ENCODE measurements at places on chromosomes 12 and 14.

GRCh38 chr14:72907886-72908285, 14.0 kb upstream of the DPF3 start:
- DNase-seq: no peak

- DNase-seq: no peak
These were observed 388.1 kb upstream of the PRICKLE1 start for GRCh38 chr12:42977451-42978230.

DNA sequence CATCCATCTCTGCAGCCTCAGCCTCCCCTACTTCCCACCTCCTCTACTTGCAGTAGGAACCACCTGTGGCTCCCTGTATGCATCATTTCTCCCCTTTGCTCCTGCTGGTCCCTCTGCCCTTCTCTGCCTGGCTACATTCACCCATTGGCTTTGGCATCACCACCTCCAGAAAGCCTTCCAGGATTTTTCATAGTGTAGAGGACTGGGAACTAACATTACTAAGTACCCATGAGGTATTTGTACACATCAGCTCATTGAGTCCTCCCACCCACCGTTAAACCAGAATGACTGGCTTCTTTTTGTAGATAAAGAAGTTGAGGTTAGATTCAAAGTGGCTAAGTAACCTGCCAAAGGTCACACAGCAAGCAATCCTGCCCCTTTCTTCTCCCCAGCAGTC, 17.1 kb downstream of the SYNE3 start:
- no peak for DNase-seq

DNA sequence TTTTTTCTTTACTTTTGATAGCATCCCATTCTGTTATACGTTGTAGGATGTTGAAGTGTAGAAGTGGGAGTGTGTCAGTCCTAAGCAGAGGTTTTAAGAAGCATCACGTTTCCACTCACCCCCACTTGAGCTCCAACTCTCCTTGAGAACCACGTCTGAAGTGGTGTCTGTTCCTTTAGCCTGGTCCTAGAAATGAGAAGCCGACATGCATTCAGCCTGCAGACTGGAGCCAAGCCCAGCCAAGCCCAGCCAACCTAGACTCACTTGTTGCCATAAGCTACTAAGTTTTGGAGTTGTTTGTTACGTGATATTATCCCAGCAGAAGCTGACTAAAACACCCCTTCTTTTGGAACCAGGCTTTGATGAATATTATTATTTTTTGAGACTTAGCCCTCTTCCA, 4.4 kb upstream of the ELK3 start:
- no peak for DNase-seq

DNA sequence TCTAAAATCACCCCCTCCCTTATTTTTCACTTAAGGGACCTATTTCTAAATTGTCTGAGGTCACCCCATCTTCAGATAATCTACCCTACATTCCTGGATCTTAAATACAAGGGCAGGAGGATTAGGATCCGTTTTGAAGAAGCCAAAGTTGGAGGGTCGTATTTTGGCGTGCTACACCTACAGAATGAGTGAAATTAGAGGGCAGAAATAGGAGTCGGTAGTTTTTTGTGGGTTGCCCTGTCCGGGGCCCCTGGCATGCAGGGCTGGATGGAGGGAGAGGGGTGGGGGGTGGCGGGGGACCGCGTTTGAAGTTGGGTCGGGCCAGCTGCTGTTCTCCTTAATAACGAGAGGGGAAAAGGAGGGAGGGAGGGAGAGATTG, 300 bp upstream of the CCND2 start:
- DNase-seq: no peak

DNA sequence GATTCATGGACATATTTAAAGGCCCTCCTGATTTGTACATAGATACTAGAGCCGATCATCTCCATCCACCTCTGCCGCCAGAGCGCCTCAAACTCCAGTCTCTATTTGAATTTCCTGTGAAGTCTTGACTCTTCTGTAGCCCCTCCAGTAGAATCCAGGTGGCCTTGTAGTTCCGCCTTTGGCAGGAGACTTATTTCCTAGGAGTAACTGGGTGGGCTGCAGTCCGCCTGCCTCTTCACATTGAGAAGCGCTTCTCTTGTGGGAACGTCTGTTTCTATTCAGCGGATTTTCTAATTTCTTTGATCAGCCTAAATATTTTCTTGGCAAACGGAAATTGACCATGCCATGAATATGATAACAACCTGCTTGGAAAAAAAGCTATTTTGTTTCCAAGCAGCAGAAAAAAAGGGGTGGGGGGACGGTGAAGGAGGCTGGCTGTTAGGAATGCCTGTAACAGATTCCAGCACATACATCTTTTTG, 9.0 kb upstream of the SIX1 start:
- DNase-seq: no peak

GRCh38 chr14:105411017-105411941, 8.3 kb upstream of the MTA1 start:
- no peak for DNase-seq

GRCh38 chr12:47321436-47321835, 241.7 kb upstream of the AMIGO2 start:
- DNase-seq: no peak

DNA sequence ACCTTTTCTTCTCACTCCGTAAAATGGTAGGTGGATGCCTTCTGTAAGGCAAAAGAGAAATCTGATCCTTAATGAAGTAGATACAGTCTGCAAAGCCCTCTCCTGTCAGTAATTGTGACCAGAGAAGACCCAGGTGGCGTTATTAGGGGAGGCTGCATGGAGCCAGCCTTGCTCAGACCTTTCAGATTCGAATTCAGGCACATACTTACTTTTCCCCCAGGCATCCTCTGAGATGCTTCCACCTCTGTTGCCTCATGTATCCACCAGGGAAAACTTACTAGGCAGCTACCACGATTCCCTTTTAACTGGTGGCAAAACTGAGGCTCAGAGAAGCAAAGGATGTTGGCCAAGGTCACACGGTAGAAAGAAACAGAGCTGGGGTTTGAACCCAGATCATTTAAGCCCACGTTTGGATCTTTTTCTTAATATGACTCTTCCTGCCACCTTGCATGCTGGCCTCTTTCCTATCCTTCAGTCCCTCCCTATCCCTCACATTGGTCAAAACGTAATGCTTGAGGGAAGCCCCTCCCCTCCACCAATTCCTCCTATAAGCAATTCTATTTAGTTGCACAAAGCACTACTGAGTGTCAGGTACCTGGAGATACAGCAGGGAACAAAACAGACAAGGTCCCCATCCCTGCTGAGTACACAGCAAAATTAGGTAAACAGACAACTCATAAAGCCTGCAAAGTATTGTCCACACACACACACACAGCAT, 179.4 kb downstream of the KSR2 start:
- no peak for DNase-seq

- DNase-seq: no peak
These were observed 2.0 kb downstream of the RMST start for GRCh38 chr12:97464385-97465321.

DNA sequence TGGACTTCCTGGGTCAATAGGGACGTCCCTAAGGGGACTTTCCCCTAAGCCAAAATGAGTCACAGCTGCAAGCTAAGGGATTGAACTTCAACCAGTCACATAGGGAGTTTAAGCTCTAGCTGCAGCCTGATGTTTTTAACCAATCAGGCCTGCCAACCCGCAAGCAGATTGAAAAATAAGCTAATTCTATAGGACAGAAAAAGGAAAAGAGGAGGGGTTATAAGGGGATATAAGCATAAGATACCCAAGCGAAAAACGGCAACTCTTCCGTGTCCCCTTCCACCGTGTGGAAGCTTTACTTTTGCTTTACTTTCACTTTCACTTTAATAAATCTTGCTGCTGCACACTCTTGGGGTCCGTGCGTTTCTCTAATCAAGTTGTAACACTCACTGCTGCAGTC, 24.4 kb downstream of the ATP23 start:
- no peak for DNase-seq

DNA sequence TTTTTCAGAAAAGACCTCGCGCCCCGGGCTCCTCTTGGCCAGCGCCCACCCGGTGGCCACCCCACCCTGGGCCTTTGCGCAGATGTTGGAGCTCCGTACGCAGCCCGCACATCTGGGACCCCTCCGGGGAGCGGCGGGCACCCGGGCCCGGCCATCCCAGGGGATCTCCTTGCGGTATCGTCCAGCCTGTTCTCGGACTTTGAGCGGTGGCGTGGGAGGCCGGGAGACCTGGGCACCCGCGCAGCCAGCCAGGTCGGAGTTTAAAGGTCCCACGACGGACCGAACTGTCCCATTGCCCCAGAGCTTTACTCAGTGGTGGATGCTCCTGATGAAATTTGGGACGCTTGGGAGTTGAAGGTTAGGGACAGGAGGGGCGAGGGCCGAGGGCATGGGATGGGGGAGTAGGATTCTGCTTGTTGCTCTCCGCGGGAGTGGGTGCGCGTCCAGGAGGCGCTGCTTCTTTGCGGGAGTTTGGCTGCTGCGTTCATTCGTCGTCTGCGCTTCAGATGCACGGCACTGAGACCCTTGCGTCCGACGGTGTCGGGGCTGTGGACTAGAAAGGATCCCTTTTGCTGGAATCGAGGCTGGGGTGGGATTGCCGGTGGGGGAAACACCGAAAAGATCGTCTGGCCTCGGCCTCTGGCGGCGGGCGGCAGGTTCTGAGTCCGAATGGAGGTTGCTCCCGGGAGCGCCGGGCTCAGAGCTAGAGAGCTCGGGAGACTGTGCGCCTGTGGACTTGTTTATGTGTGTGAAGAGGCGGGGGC, 1.4 kb downstream of the NTF3 start:
- no peak for DNase-seq

GRCh38 chr12:14111230-14111865, 129.9 kb upstream of the GRIN2B start:
- DNase-seq: no peak

DNA sequence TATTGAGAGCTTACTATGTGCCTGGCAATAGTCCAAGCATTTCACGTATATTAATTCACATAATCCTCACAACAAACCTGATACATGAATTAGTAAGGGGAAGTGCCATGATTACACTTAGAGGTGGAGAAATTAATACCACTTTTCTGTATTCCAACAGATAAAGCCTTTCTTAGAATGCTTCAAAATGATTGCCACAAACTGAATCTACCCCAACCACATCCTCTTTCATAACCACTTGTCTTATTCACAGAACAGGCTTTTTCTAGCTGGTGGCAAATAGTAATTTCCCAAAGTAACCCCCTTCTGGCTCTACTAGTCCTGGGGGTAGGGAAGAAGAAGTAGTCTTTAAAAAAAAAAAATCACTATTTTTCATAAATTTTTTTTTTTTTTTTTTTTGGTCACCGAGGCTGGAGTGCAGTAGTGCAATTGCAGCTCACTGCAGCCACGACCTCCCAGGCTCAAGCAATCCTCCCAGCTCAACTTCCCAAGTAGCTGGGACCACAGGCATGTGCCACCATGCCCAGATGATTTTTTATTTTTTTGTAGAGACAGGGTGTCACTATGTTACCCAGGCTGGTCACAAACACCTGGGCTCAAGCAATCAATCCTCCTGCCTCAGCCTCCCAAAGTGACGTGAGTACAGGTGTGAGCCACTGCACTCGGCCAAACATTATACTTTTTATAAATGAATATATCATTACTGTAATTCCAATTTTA, 59.0 kb upstream of the ARID2 start:
- no peak for DNase-seq

DNA sequence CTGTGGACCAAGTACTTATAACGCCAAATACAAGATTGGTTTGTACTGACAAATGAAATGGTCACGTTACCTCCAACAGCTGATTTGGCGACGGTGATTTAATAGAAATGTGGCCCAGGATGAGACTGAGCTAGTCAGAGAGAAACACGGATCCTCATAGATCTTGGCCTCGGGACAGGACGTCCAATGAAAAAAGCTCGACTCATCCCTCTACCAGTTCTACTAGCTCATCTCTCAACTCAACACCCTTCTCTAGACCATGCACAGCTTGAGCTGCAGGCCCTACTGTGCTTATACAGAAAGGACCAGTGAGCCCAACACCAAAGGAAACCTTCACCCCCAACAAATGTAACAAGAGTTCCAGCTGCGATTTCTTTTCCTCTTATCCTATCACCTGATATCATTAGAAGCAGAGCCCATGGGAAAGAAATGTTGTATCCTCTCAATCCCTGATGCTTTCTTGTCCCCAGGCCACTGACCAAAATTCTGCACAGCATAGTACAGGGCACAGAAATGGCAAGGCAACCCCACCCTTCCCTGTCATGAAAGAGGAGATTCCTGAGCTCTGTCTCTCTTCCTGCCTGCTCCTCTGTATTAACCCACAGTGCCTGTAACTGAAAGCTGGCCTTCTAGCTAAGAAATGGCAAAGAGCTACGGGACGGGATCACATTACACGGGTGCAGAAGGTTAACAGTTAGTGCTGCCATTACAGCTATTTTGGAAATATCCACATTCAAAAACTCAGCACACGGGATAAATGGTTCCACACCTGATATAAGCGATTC, 39.2 kb downstream of the DICER1 start:
- DNase-seq: no peak

- DNase-seq: no peak
These were observed 64.1 kb downstream of the KIF26A start for GRCh38 chr14:104202259-104203070.

DNA sequence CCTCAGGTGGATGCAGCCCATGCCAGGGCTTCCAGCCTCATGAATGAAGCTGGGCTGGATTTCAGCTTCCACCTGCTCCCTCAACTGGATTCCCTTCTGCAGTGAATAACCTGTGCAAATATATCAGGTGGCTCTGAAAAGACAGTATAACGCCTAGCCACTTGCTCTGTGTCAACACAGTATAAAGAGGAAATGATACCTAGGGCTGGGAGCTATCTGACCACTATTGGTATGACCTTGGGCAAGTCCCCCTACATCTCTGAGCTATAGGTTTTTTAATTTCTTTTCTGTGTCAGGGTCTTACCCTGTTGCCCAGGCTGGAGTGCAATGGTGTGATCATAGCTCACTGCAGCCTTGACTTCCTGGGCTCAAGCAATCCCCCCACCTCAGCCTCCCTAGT, 19.8 kb downstream of the ISM2 start:
- no peak for DNase-seq

DNA sequence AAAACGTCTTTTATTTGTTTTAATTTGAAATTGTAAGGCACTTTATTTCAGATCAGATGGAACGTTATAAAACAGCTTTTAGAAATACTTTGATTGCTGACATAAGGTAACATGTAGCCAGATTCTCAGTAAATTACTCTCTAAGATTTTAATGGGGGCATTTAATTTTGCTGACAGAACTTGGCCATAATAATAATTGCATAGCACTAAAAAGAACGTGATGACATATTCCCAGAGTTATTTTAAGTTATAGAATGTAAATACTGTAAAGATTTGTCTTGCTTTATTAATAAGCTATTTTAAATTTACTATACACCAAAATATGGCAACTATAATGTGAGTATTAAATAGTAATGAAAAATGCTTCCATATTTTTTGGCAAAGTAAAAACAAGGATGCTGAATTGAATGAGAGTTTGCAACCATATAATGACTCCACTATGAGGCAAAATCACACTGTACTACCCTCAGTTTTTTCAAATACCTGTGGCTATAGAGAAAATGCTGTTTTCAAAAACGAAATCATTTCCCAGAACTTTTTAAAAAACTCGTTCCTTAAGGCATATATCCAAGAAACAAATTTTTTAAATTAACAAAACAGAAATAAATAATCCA, 876 bp downstream of the LUM start:
- DNase-seq: no peak

- DNase-seq: no peak
These were observed 72.0 kb downstream of the NUMB start for GRCh38 chr14:73386342-73386741.
